NCI-H1694 treated with DMSO at 0.1 percent for 48 hours (cell line): ENCODE measurements at places on chromosomes 4 and X.

GRCh38 chr4:139243448-139244365 lies 36.3 kb downstream of the MGARP start:
- no peak for DNase-seq

- DNase-seq: no peak
Observed at GRCh38 chrX:87808576-87809243, 291.1 kb downstream of the KLHL4 start.

DNA sequence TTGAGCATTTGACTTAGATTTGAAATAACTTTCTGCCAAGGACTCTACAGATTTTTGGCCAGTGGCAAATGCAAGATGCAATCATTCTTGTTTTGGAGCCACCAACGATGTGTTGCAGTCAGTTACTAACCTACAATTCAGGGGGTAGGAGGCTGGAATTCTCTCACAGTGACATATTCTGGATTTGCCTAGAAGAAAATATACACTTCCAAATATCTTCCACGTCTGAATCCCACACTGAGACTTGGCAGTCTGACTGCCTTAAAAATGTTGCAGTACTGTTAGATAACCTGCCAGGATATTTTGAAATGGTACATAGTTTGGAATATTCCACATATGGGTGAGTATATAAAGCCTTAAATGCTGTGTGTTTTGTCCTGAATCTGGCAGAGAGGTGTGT lies 27.6 kb upstream of the AGTR2 start:
- DNase-seq: no peak

GRCh38 chrX:140503714-140504351 lies 1.0 kb downstream of the SOX3 start:
- DNase-seq: no peak

- DNase-seq: no peak
Observed at GRCh38 chr4:39636531-39637184, 2.0 kb downstream of the SMIM14 start.

DNA sequence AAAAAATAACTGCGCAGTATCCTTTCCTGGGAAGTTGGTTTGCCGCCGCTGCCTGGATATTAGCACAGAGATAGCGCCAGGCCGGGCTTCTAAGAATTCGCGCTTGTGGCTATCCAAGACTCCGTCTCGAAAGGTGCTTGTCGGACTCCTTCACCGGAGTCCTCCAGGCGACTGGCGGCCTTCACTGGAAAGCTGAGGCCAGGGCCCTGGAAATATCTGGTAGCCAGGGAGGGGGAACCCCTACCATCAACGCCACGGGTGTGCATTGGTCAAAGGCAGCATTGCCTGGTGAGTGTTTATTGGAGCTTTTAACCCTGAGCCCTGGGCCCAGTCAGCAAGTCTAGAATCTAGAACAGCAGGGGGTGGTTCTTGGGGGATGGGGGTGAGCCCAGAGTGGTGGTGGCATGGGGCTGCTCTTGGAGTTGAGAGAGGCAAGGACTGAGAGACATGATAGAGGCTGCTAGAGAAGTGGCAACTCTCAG lies 577 bp upstream of the PIM2 start:
- no peak for DNase-seq

- no peak for DNase-seq
Observed at GRCh38 chrX:12570859-12571501, 220.2 kb upstream of the PRPS2 start.

DNA sequence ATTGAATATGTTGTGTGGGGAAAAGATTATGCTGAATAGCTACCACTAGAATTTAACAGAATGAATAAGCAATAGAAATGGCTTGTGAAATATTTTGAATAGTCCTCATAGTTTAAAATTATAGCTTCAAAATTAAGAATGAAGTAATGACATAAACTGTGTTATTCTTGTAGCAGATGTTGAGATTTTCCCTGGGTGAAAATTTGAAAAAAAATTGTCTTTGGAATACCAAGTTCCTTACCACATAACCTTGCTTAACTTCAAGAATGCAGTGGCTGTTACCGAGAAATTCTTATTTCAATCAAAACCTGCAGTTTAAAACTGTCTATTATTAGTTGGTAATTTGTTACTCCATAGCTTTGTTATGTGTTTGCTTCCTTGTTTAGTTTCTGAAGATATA lies 1268.6 kb downstream of the RAPGEF2 start:
- no peak for DNase-seq

DNA sequence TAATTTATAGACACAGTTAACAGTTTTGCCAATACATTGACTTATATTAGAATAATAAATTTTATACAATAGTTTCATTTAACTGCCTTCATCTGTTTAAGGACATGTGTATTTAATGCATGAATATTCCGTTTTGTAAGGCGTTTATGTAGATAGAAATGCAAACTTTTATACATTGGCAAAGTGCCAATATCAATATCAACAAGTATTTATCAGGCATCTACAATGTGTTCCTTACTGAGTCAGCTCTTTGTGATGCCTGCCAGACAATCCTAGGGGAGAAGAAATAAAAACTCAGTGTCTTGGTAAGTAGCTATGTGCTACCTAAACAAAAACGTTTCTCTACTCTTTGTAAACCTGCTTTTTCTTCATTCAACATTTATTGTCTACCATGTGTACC lies 1142.2 kb downstream of the C4orf33 start:
- no peak for DNase-seq

DNA sequence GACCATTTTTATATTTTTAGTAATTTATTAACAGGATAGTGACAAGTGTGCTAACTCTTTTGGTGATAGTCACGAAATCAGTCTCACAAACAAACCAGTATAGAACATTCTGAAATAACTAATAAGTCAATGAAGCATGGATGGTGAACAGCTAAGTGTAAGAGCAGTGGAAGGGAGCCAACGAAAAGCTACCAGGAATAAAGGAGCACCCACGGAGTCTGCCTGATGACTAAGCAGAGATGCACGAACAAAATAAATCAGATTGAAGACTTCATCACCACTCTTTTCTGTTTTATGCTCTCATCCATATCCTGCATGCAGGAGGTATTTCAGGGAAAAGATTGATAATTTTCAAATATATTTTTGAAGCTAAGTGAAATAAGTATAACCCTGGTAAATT lies 891.1 kb upstream of the HS3ST1 start:
- no peak for DNase-seq

DNA sequence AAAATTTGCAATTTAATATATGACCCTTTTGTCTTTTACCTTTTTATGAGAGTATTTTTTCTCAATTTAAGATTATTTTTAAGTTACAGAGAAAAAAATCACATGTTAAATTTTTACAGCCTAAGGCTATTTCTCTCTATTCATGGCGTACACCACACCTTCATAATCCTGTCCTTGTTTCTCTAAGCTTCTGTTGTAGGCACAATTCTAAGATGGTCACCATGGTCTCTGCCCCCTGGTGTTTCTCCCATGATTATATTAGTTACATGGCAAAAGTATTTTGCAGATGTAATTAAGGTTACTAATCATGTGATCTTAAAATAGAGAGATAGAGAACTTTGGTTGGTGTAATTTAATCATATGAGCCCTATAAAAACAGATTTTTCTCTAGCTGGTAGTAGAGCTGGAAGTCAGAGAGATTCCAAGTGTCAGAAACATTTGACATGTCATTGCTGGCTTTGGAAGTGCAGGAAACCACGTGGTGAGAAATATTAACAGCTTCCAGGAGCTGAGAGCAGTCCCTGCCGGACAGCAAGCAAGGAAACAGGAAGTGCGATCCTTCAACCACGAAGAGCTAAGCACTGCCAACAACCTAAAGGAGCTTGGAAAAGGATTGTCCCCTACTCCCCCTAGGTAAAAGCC lies 89.8 kb downstream of the EIF4E start:
- DNase-seq: no peak
